ENCODE measurements at places on chromosomes 7 and 10.

GRCh38 chr10:21100871-21101514 is 203.9 kb upstream of the NEBL start:
- no peak for DNase-seq

DNA sequence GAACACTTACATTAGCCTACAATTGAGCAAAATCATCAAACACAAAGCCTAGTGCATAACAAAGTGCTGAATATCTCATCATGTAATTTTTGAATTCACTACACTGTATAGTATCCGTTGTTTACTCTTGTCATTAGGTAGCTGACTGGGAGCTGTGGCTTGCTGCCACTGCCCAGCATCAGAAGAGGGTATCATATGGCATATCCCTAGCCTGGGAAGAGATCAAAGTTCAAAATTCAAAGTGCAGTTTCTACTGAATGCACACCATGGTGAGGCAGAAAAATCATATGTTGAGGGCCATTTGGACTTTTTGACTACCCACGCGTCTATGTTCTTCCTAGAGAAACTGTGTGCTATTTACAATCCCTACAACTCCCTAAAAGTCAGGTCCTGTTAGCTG is 7.5 kb upstream of the ZC3HAV1 start:
- no peak for DNase-seq

- DNase-seq = no peak
These were observed 490.0 kb downstream of the PTPRN2 start for GRCh38 chr7:158097453-158098124.

- no peak for DNase-seq
These were observed 33.3 kb downstream of the GNA12 start for GRCh38 chr7:2810682-2811415.

DNA sequence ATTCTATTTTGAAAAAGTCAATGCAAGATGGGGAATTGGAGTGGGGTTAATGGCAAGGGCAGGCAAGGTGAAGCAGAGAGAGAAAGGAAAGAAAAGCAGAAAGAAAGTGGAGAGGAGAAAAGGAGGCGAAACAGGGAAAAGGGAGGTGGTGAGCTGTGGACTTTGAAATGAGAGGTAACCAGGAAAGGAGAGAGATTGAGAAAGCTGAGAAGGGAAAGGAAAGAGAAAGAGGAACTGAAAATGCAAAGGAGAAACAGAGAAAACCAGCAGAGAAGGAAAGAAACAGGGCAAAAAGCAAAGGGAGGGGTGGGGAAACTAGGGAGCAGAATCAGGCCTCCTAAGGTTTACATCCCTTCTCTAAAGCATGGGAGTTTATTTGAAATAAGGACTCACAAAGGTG is 72.5 kb upstream of the TPK1 start:
- DNase-seq = no peak

GRCh38 chr7:17371671-17372524 is 73.4 kb downstream of the AHR start:
- DNase-seq = no peak

- no peak for DNase-seq
These were observed 105.3 kb upstream of the LRGUK start for GRCh38 chr7:134021836-134022235.

DNA sequence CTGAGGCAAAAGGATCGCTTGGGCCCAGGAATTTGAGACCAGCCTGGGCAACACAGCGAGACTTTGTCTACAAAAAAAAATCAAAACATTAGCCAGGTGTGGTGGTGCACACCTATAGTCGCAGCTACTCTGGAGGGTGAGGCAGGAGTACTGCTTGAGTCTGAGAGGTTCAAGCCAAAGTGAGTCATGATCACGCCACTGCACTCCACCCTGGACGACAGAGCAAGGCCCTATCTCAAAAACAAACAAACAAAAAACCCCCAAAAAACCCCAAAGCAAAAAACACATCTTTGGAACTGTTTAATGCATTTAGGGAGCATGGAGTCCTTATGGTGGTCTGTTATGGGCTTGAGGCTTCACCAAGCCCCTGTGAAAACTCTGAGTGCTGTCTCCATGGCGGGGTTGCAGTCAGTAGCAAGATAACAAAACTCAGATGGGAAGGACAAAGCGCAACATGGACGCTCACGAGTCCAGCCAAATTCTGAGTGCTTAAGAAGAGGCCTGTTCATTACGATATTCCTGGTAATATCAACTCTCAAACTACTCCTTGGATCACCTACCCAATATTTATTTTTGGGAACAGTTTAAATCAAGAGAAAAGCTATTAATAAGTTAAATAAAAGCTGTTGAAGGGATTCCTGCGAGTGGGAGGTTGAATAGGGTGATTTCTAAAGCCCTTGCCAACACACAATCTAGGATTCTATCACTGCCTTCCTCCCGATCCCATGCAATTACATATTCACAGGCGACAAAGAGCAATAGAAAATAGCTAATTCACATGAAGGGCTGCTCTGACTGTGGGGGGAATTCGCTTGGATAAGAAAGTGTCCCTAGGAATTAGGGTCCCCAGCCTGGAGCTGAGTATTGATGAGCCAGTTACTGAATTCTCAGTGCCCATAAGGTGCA is 123.3 kb downstream of the HIPK2 start:
- no peak for DNase-seq

DNA sequence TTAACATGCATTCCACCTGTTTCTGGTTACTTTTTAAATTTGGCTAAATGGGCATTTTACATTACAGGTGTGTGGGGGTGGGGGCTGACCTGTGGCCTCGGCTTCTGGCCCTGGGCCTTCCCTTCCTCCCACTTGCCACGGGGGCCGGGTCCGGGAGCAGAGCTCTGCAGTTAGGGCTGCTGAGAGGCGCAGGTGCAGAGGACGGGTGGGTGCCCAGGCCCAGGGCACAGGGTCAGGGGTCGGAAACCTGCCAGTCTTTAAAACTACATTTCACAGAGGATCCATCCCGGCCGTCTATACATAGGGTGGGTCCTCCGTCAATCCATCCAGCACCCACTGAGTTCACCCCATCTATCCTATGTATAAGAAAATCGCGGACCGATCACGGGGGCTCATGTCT is 106.5 kb upstream of the INSIG1 start:
- DNase-seq = no peak

- DNase-seq = no peak
These were observed 765.9 kb downstream of the GRID1 start for GRCh38 chr10:85600744-85601081.

DNA sequence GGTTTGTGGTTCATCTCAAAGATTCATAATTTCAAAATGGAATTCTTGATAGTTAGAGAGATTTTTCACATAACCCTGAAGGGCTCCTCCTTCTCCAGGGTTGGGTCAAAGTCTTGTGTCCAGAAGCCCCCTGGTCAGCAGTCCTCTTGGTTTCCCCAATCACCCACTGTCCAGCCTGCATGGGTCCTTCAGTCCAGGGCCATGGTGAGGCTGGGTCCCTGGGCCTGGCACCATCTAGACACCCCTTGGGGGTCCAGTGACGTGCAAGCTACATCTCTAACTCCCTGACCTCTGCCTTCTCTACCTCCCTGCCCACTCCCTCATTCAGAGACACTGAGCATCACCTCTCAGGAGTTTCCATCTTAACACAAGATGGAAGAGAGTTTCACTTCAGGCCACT is 26.1 kb downstream of the ANXA8 start:
- DNase-seq = no peak

GRCh38 chr7:81296726-81297125 is 377.9 kb upstream of the SEMA3C start:
- DNase-seq = no peak

DNA sequence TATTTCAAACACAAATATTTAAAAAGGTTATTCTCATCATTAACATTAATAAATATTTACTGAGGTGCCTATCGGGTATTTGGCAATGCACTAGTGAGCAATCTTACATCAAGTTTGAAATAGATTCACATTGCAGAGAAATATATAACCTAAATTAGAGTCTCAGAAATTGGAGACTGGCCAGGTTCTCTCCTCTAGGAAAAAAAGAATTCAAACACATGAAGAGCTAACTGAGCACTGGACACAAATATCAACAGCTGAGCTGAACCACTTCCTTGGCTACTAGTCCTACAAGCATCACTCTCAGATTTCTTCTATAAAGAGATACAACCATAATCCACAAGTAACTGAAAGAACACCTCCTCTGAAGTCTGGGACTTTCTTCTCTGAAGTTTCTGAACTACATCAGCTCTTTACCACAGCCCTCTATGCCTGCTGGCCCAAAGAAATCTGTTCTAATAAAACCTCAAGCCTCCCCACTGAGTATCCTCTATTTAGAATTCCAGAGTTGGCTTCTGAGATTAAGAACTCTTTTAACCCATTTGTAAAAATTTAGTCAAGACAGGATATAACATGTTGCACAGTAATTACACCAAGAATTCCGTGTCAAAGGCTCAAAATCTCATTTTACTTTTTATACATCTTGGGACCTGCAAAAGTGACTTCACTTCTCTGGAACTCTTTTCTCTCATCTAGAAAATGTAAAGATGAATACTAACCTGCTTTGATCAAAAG is 45.2 kb downstream of the MTERF1 start:
- no peak for DNase-seq

GRCh38 chr10:94607111-94607510 is 61.5 kb downstream of the HELLS start:
- no peak for DNase-seq

GRCh38 chr10:80144067-80144695 is 11.7 kb downstream of the PLAC9 start:
- peak; percentile 21 for DNase-seq

DNA sequence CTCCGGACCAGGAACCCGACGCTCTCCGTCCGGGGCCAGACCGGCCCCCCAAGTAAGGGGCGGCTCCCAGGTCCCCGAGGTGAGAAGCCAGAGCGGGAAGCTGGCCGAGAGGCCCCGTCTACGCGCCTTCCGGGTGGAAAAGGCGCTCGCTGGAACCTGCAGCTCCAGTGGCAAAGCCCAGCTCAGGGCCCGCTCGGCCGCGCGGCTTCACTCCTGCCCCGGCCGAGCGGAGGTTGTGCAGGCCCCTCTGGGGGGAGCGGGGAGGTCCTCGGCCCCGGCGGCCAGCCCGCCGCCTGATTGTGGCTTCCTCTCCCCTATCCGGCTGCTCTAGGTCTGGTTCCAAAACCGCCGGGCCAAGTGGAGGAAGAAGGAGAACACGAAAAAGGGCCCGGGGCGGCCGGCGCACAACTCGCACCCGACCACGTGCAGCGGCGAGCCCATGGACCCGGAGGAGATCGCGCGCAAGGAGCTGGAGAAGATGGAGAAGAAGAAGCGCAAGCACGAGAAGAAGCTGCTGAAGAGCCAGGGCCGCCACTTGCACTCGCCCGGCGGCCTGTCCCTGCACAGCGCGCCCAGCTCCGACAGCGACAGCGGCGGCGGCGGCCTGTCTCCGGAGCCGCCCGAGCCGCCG is 2.9 kb downstream of the UNCX start:
- DNase-seq = no peak

- DNase-seq = no peak
These were observed 5.7 kb downstream of the MNX1 start for GRCh38 chr7:157004521-157005455.

DNA sequence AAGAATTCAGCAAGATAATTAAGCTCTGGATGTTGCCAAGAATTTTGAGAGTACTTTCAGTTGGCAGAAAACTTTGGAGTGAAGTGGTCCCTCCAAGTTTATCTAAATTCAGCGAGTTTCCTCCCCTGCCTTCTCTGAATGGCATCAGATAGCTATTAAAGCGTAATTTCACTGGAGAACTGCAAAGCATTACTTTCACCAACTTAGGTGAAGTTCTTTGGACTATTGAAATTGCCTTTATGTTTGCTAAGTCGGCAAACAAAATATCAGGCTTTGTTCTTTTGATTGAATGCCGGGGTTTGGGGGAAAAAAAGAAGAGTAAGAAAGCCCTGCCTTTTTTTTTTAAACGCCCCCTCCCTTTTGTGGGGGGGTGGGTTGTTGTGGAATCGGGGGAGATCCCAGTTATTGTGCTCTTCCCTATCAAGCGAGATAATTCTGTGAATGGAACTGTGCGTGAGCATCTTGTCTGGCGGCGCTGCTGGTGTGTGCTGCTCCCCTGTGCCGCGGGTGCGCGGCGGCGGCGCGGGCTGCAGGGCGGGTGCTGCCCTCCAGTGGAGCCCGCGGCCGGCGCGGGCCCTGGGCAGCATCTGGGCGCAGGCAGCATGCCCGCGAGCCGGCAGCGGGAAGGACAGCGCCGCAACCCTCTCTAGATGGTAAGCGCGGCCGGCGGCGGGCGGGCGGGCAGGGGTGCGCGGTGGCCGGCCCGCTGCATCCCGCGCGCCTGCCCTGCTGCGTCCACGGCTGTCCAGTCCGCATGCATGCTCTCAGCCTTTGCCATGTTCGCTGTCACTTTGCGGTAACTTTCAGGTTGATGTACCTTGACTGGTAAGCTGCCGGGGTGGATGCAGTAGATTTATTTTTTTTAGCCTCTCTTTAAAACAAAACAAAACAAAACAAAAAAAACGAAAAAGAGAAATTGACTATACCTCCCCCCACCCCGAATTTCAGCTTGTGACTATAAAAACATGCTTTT is 176.5 kb downstream of the TCF7L2 start:
- peak; percentile 45 for DNase-seq

GRCh38 chr10:10235003-10235402 is 782.7 kb upstream of the CELF2 start:
- no peak for DNase-seq

- DNase-seq = no peak
These were observed 53.6 kb downstream of the AKR1B1 start for GRCh38 chr7:134405299-134405698.

- no peak for DNase-seq
These were observed 2.2 kb upstream of the CAMK2G start for GRCh38 chr10:73876566-73876965.

DNA sequence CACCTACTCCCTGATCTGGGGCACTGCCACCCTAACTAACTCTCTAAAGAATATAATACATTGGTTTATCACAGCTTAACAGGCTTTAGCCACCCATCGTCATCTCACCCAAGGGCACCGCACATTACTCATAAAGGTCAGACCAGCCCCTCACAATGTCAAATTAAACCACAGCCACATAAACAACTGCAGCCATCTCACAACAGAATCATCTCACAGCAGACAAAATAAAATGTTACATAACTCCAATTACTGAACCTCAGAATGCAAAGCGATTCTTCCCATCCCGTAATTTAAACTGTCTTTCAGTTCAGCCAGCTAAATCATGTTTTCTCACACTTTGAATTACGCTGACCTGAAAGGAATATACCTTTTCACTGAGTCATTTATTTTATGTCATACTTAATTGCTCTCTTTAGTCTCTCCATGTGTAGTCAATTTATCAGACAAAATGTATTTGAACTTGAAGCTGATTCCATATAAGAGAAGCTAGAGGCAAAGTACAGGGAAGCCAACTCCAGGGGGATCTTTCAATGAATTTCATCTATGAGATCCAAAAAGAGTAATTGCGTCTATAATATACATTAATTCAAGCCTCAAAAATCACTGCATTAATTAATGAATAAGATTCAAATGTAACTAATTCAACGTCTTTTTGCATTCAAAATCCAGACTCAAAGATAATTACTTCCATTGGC is 96.9 kb upstream of the NEBL start:
- DNase-seq = no peak

- no peak for DNase-seq
These were observed 49.7 kb downstream of the CACNA2D1 start for GRCh38 chr7:82393840-82394220.

GRCh38 chr7:43880596-43880995 is 11.3 kb upstream of the MRPS24 start:
- no peak for DNase-seq

All from stimulated activated CD4-positive, alpha-beta T cell treated with anti-CD3 and anti-CD28 coated beads, Interleukin-12 subunit alpha, Interleukin-12 subunit beta, amount 100 ng/mL, for 4 hours (primary cell).